Ureter (tissue), 1 donor: ENCODE measurements at places on chromosomes 16 and 17. TPM values are rescaled to one million over a fixed set of nuclear protein-coding genes. Genes with fewer than 3 reads are reported as not detected.

- DNase-seq: no peak
These were observed 58.2 kb downstream of the CYB5D2 start for GRCh38 chr17:4201226-4201625.

Gene CCL18
- total RNA-seq: 11.1 TPM

GRCh38 chr16:72853575-72854266 is 194.2 kb downstream of the ZFHX3 start:
- no peak for DNase-seq

GRCh38 chr16:19909750-19910322 is 25.2 kb upstream of the GPRC5B start:
- DNase-seq: no peak

GRCh38 chr16:10647721-10648296 is 46.9 kb downstream of the TEKT5 start:
- DNase-seq: no peak

DNA sequence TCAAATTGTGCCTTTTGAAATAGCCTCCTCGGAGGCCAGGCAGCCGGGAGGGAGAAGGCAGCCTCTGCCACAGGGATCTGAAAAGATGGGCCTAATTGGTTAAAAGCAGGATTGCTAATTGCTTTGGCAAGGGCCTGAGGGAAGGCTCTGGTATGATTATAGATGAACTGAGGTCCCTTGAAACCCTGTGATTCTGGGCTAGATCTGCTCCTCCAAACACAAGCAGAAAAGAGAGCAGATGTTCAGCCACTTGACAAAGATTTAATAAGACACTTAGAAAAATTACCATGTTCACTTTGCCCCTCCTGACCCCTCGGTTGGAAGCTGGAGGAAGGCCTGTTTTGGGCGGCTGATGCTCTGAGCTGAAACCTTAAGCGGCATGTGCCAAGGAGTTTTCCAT is 209.5 kb upstream of the MPHOSPH6 start:
- DNase-seq: no peak
